Natural killer cell treated with Interleukin-12 subunit alpha and Interleukin-12 subunit beta and Interleukin-15 and Interleukin-18, amount 100 ng/mL, for 72 hours (primary cell): ENCODE measurements at places on chromosomes 7 and 10. TPM values are rescaled to one million over a fixed set of nuclear protein-coding genes. Genes with fewer than 3 reads are reported as not detected.
A peak's percentile ranks its signal among the peaks of the same experiment; 100 is the strongest.

GRCh38 chr10:45023426-45023825 lies 22.7 kb downstream of the ZNF22 start:
- no peak for DNase-seq

GRCh38 chr10:4343873-4344272 lies 482.1 kb upstream of the AKR1E2 start:
- no peak for DNase-seq

DNA sequence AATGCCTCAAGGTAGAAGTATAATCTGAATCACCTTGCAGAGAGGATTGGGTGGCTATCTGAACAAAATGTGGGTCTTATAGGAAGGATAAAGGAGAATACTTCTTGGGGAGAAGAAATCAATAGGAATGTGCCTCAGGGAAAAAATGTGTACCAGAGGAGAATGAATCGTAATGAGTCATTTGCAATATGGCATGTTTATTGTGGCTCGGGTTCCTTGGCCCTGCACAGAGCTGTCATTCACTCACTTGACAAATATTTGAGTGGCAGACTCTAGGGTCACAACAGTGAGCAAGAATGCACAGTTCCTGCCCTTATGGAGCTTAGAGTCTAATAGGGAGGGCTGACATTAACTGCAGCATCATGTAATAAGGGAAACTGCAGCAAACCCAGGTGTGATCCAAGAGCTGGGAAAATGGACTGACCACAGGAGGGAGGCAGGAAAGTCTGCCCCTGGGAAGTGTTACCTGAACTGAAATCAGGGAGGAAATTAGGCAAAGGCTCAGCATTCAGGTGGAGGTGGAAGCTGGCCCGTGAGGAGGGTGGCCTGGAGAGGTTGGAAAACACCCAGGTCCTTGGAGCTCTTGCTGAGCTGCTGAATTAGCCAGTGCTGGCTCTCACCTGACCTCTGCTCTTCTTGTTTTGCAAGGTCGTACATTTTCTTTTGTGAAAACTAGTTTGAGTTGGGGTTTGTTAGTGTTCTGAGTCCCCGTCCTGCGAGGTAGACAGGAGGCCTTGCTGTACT lies 203.9 kb downstream of the FRMD4A start:
- DNase-seq: no peak

The APBB1IP gene
- 42.2 TPM for total RNA-seq

DNA sequence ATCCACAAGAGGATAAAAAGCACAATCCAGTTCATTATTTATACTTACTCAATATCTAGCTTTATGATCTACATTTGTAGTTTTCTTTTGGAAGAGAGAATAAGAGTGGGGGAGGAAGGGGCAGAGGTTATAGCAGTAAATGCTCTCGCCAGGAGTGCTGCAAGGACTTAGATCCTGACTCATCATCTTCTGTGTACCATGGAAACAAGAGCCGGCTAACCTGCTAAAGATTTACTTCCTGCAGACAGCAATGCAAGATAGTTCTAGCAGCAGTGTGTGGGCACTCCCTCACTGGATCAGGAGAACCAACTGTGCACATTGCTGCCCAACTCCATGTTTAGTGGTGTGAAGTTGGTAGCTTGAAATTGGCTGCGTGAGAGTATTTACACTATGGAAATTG lies 47.7 kb upstream of the TRIL start:
- DNase-seq: no peak

DNA sequence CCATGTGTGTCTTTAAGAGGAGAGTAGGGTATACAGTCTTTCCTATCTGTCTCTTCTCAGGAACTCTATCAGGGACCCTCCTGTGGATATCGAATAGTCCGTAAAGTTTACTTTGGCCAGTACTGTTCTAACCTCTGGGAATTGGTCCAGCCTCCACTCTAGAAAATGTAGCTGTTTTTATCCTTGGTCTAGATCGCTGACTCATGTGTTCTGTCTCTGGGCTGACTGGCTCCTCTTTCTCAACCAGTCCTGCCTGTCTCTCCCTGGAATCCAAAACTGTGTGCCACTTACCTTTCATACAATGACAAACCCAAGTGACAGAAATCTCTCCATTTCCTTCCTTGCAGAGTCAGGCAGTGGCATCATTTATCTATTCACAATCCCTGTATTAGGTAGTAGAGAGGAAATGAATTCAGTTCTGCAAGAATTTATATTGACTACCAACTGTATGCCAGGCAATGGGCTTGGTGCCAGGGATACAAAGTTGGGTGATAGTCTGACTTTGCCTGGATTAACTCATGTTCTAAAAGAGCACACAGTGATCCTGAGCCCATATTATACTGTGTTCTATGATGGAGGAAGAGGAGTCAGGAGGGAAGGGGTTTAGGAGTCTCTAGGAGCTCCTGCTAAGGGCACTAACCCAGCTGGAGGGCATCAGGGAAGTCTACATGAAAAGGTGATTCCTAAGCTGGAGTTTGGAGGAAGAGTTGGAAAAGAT lies 232.7 kb downstream of the LRMDA start:
- DNase-seq: no peak

GRCh38 chr10:121485436-121486139 lies 112.7 kb downstream of the FGFR2 start:
- DNase-seq: no peak

- DNase-seq: no peak
Observed at GRCh38 chr7:92843034-92843760, 6.8 kb upstream of the CDK6 start.

GRCh38 chr10:77498829-77499228 lies 138.8 kb downstream of the KCNMA1 start:
- DNase-seq: no peak

DNA sequence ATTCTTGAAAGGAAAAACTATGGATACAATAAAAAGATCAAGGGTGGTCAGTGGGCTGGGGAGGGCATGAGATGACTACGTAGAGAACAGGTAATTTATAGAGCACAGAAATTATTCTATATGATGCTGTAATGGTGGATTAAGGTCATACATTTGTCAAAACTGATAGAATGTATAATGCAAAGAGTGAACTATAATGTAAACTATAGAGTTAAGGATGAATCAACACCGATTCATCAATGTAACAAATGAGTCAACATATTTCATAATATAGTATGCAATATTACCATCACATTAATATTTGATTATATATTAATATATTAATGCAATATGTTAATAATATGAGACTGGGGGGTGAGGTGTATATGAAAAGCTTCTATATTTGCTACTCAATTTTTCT lies 555.6 kb upstream of the POT1 start:
- no peak for DNase-seq

DNA sequence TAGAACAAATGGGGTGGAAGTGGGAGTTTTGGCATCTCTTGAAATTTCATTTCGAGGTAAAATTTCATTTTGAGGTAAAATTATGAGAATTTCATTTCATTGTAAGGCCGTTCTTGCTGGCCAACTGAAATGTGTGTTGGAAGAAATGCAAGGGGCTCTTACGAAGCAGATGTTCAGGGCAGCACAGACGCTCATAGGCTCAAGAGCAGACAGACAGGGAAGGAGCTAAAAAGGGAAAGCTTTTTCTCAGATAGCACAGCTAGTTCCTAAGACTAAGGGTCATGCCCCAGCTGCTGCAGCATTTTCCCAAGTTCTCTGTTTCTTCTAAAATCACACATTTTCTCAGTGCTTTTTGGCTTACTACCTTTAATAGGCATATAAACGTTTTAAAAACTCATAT lies 65.1 kb upstream of the SFMBT2 start:
- DNase-seq: no peak

DNA sequence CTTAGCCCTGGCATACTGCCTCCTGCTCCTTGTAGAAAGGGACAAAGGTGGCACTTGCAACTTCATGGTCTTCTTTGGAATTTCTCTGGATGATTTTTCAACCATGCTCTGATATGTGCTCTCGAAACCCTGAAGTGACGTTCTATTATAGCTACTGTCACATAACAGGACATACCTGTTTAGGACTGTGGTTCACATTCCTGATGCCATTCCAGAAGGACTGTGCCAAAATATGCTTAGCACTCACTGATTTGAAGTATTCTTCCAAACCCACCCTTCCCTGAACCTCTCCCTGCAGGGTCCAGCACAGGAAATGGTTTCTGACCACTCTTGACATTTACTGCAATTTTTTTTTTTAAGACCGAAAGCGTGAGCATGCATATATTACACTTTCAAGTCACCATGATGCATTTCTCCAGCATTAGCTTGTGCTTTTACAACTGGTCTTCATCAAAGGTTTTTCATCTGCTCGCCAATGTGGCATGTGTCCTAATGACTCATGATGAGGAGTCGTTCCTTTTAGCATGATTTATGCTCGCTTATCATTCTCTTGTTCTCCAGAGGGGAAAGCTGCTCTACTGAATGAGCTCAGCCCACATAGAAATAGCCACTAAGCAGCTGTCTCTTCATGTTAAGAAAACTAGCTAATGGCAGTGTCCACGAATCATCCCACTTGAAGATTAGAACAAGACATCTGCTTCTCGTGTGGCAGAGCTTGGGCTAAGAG lies 135.2 kb downstream of the ADAM12 start:
- DNase-seq: no peak

DNA sequence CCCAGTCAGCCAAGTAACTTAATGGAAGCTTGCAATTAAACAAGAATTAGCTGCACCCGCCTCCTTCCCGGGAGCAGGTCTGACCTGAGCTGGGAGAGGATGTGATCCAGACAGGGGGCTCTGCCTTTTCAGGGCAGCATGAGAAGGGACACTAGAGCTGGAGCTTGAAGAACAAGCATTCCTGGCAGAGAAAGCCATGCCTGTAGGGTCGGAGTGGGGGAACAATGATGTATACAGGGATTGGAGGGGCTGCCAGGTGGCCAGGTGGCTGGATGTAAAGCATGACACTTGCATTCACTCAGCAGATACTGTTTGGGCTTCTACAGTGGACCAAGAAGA lies 112.5 kb downstream of the GRK5 start:
- DNase-seq: no peak

- peak; percentile 84 for DNase-seq
Observed at GRCh38 chr10:96830511-96831199, 1.4 kb upstream of the LCOR start.

The UCN3 gene
- not detected for total RNA-seq

The DNA2 gene
- total RNA-seq: 69.0 TPM

The PRRT4 gene
- not detected for total RNA-seq

DNA sequence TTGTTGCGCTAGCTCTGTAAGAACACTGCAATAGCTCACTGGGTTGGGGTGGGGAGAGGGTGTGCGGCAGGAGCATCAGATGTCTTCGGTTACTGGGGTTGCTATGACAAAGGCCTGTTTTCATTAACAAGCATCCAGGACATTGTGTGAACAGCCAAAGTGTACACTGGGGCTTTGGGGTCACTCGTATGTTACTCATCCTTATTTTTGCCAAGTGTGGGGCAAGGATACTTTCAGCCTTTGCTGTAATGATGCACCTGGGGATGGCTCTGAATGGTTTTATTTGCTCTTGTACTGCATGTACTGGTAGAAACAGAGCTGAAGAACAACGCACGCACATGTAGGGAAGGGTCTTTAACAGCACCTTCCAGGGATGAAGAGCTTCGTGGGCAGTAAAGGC lies 73.0 kb upstream of the AFAP1L2 start:
- DNase-seq: no peak

DNA sequence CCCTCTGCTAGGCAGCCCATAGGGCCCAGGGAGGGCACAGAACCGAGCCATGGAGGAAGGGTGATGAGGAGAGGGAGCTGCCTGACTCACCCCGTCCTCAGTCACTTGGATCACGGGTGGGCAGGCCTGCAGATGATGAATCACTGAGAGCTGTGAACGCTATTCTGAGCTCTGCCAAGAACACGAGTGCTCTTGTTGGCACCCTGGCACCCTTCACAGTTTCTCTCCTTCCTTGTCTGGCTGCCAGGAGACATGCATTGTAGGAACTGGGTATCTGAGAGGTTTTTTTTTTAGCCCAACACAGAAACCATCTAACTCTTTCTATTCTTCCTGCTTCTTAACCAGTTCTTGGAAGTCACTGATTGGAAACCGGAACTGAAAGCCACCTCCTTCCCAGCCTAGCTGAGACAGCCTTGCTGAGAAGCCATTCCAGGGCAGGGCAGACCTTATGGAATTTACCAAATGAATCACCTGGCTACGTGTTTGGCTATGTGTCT lies 82.1 kb downstream of the SLC37A3 start:
- no peak for DNase-seq

DNA sequence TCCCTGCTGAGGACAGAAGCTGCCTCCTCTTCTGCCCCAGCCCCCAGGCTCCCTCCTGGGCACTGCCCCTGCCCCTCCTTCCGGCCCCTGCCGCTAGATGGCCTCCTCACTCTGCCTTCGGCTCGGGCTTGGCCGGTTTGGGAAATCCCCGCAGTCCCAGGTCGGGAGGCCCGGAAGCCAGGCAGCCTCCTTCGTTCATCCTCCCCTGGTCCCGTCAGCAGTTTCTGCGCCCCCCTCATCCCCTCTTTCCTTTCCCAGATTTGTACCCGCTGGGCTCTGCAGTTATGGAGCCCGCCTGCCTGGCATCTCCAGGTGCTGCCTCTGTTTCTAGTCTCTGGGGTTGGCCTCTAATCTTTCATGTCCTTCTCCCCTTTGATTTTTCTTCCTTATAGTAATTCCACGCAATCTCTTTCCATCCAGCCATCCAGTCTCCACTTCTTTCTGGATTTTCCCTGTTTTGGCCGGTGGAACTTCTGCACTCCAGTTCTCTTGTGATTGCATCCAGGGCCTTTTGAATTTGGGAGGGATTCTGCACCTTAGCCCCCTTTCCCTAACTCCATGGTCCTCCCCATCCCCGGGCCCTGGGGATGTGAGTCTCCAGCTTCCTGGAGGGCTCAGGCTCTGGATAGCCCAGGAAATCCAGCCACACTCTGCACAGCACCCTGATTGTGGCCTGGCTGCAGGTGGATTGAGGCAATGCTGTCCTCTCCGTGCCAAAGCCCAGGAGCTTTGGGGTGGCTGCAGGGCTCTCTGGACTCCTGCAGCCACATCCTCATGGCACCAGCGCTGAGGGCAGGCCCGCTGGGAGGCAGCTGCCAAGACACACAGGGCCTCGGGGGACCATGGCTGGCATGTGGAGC lies 3.3 kb upstream of the SHH start:
- no peak for DNase-seq

DNA sequence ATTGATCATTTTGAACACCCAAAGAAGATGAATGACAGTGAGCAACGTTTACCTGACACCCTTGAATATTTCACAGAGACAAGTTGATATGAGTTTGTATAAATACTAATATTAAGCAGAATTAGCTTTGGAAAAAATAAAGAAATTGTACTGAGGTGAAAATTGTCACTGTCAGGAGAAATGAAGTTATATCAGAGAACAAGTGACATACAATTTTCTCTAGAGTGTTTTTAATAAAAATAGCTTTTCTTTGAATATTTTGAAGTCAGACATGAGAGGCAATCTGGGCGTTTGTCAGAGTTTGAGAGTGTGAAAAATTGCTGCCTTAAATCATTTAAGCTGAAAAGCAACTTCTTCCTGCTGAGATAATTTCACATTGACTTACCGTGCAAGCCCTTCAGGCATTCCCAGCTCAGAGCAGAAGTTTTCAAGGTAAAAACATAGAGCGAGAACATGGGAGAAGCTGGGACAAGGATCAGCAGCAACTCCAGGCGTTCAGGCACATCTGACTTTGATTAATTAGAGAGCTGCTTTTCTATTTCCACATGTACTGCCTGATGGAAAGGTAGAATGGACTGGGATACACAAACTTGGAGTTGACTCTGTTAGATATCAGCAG lies 535.9 kb downstream of the TFEC start:
- no peak for DNase-seq

- no peak for DNase-seq
Observed at GRCh38 chr10:52146766-52147165, 167.3 kb upstream of the DKK1 start.

- no peak for DNase-seq
Observed at GRCh38 chr7:120780938-120781337, 77.0 kb downstream of the TSPAN12 start.

- DNase-seq: no peak
Observed at GRCh38 chr7:134548877-134549276, at the start of gene AKR1B15. Gene AKR1B15, plus strand, starts transcription at chr7:134549110. Its CDS starts 15,510 bp downstream, at chr7:134564620.
